Erythroblast (primary cell): ENCODE measurements at places on chromosomes 2 and 18.

DNA sequence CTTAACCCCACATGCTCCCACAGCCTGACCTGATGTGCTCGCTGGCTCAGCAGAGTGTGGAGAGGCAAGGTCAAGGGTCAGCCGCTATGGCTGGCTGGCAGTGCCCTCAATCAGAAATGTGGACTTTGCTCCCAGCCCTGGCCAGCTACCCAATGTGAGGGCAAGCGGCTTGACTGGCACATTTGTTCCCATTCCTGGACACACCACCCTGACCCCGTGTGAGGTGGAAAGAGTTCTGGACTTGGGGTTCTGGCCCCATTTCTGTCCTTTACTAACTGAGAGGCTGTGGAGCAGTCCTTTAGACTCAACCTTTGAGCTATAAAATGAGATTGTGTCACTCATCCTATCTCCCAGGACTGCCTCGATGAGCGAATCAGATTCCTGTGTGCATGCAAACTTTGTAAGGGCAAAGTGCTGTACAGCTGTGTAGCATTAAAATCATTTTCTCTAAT lies 9.1 kb downstream of the THNSL2 start:
- DNase-seq = no peak

GRCh38 chr2:86035883-86036668 lies 69.6 kb downstream of the POLR1A start:
- peak; percentile 68 for DNase-seq

DNA sequence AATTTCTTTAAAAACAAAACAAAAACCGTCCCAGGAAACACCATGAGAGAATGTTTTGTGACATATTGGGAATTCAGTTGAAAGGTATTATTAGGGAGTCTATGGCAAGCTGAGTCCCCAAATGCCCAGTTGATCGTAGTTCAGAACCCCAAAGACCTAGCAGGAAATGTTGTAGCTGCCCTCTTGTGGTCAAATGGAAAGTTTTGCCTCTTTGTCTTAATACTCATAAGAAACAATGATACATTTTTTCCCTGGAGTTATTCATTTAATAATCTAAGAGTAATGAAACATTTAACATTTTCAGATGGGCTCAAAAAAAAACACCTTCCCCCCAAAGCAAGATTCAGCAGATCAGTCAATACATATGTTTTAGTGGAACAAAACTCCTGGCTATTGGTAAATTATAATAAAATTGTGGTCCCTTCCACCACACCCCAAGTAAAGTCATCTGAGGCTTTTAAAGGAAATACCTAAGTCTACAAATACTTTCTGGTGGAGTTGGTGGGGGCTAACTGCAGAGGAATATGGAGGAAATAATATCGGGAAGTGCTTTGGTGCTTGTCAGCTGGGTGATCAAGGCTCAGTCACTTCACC lies 37.8 kb upstream of the EFEMP1 start:
- peak; percentile 19 for DNase-seq

DNA sequence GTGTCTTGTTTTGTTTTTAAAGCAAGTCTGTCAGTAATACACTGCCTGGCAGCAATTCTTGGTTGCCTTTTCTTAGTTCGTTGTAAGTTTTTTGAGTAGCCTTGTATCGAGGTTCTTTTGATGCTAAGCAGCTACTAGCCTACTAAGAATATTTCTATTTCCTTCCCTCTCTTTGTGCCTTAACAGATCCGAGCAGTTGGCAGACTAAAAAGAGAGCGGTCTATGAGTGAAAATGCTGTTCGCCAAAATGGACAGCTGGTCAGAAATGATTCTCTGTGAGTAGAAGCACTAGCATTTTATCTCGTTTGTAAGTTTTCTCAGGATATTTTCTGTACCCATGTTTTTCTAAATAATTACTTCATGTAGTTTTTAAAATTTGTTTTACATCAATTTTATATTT lies 15.1 kb downstream of the MFF start:
- no peak for DNase-seq

DNA sequence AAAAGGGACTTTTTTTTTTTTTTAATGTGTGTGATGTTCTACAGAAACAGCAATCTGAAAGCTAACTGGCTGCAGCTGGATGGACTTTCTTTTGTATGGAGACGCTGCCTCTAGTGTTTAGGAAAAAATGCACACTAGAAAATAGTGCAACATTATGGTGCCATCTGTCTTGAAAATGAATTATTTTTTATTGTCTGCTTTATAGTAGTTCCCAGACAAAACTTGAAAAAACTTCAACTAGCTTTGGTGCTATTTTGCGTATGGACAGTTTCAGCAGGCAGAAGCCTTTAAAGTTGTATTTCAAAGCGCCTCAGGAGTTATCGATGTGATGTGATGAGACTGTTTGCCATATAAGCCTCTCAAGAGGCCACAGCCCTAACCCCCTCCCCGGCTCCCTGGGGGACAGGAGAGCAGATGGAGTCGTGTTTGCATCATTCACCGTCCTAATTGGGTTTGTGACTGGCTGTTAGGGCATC lies 86.9 kb downstream of the LTBP1 start:
- DNase-seq = peak; percentile 60

DNA sequence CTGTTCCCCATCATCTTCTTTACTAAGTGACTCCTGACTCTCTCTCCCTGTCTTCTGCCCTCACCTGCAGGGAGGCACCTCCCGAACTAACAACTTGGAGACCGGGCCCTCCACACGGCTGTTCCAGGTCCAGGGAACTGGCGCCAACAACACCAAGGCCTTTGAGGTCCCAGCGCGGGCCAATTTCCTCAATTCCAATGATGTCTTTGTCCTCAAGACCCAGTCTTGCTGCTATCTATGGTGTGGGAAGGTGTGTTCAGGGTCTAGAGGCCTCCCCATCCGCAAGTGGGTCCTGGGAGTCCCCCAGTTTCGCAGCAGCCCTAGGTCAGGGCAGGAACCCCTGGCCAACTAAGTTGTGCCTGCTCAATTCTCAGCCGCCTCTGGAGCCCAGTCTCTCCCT lies 15.5 kb downstream of the VIL1 start:
- DNase-seq = no peak

- no peak for DNase-seq
Observed at GRCh38 chr2:167240671-167241070, 352.4 kb downstream of the XIRP2 start.

GRCh38 chr18:80193701-80194100 lies 53.6 kb downstream of the PARD6G start:
- no peak for DNase-seq

DNA sequence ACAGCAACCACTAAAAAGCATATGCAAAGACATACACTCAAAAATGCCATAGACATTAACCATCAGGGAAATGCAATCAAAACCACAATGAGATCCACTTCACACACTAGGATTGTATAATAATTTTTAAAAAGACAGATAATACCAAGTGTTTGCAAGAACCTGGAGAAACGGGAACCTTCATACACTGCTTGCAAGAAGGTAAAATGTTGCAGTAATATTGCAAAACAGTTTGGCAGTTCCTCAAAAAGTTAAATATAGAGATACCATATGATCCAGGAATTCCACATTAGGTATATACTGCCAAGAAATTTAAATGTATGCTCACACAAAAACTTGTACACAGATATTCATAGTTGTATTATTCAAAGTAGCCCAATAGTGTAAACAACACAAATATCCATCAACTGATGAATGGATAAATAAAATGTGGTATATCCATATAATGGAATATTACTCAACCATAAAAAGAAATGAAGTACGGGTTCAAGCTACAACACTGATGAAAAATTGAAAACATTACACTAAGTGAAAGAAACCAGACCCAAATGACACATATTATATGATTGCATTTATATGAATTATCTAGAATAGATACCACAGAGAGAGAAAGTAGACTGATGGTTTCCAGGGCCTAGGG lies 14.7 kb upstream of the CHMP3 start:
- no peak for DNase-seq

DNA sequence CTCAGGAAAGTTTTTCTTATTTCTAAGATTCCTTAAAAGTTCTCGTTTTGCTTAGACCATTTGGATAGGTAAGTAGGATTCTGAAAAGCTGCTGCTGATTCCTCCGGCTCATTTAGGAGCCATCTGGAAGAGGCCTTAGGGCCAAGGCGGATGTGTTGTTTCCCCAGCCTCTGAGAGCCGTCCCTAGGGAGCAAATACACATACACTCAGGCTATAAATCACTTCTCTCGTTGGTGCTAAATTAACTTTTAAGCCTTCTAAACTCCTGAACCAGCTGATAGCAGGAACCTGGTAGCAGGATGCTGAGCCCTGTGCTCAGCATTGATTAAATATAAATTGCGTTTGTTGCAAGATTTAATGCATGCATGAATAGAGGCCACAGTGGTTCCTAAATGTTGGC lies 109.8 kb downstream of the ADCYAP1 start:
- no peak for DNase-seq

GRCh38 chr18:33837191-33837590 lies 259.2 kb downstream of the ASXL3 start:
- DNase-seq = no peak

- DNase-seq = no peak
Observed at GRCh38 chr2:83051538-83052170, 1407.4 kb downstream of the SUCLG1 start.

- DNase-seq = no peak
Observed at GRCh38 chr2:81650048-81650971, 1345.8 kb upstream of the LRRTM1 start.

- DNase-seq = no peak
Observed at GRCh38 chr2:102317715-102318114, 6.4 kb downstream of the IL1RL1 start.

GRCh38 chr2:227127201-227127600 lies 36.8 kb downstream of the COL4A4 start:
- DNase-seq = no peak

DNA sequence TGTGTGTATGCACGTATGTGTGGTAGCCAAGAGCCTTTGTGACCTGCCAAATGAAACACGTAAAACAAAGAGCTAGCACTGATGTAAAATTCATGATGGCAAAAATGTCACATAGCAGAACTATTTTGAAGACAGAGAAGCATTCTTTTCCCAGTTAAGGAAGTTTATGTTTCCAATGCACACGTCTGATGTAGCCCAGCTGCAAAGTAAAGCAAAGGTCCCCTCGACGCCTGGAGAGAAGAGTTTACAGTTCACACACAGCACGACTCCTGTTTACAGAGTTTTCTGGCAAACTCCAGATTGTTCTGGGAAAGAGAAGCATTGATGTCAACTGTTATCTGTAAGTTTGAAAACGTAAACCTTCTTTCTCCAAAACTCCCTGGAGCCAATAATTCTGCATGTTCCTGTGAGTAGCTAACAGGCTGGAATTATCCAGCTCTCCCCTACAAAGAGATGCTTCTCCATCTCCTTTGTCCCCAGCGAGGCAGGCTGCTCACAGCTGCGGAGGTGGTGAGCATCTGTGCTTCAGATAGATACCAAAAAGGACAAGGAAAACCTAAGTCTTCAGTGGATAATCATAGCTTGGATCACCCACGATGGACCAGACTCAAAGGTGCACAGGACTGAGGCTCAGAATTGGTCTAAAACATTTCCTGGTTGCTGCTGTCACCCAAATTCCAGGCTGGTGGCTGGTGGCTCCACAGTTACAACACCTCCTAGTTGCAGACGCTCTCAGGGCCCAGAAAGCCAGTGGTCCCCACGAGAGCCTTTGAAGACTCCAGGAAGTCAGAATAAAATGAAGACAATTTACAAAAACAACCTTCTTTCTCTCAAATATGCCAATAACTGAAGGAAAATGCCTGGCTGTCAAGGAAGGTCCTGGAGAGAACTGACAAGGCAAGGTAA lies 87.4 kb downstream of the COL6A3 start:
- no peak for DNase-seq

DNA sequence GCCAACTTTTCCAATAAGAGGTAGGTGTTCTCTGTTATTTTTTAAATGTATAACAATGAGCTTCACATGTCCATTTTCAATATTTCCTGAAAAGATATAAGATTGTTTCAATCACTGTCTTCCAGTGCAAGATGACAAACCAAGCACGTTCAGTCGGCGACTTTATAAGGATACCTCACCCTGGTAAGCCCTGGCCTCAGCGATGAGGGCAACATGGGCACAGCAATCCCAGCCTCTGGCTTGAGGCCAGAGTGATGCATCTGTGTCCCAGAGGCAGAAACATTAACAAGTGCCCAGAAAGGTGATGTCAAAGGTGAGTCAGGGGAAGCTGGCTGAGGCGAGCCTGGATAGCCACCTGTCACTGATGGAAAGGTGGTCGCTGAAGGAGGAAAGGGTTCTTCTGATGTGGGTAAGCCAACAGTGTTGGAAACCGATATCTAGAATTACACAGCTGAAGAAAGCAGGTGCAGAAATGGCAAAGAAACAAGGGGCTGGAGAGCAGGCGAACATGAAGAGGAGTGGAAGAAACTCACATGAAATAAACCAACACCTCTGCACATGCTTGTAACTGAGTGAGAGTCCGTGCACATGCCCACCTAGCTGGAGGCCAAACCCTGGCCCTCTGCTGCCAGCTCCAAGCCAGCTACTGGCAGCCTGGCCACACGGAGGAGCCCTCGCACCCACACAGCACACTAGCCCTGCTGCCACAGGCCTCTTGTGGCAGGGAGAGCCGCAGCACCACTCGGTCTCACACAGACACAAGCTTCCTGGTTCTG lies 65.5 kb downstream of the FBXO15 start:
- DNase-seq = peak; percentile 67

- DNase-seq = no peak
Observed at GRCh38 chr2:57892920-57893319, 153.7 kb upstream of the VRK2 start.

DNA sequence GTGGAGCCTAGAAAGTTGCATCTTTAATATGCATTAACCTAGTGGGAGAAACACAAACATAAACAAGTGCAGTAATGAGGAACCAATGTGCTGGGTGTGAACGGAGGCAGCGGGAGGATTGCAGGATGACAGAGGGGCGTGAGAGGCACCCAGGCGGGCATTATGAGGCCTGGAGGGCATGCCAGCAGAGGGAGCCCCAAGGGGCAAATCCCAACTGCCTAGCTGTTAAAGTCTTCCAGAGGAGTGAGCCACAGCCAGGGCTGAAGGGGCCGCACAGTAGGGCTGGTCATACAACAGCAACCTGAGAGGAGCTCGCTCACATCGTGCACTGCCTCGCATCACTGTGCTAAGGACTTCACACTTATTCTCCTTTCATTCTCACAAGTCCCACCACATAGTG lies 13.3 kb upstream of the PRELID3A start:
- peak; percentile 46 for DNase-seq

GRCh38 chr18:47585136-47585535 lies 333.7 kb upstream of the SKOR2 start:
- peak; percentile 81 for DNase-seq

DNA sequence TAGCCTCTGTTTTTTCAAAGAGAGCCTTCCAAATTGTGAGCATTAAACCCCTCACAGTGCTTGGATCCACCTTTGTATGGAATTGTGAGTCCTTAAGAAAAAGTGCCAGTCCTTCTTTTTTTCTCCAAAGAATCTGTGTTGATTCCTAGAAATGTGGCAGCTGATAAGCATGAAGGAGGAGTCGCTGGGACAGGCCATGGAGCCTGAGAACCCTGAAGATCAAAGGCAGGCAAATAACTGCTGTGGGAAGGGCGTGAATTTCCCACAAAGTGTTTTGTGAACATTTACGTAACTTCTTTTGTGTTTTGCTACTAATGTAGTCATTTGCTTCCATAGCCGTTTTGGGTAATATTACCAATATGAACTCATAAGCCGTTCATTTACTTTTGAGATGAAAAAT lies 27.7 kb upstream of the CHMP1B start:
- DNase-seq = no peak

GRCh38 chr18:32072321-32072720 lies 19.4 kb upstream of the RNF138 start:
- DNase-seq = peak; percentile 10

- DNase-seq = no peak
Observed at GRCh38 chr2:29743516-29743915, 177.9 kb downstream of the ALK start.

GRCh38 chr2:68122680-68122964 lies 35.1 kb upstream of the PNO1 start:
- no peak for DNase-seq
